A549 treated with GW870086 at 1 μM for 4 hours (cell line): ENCODE measurements at places on chromosomes 3 and 15. TPM values are rescaled to one million over a fixed set of nuclear protein-coding genes. Genes with fewer than 3 reads are reported as not detected.

Gene SNTN
- total RNA-seq, result not detected in 5 replicates

Gene TM4SF1
- 890 to 1,500 TPM (median 1,132 TPM) in 5 replicates for total RNA-seq

Gene CILP
- 0.17 to 0.23 TPM (median 0.21 TPM) in 5 replicates for total RNA-seq

Gene AMOTL2
- total RNA-seq, result 44.5 to 49.0 TPM (median 45.7 TPM) in 5 replicates

Gene MCF2L2
- total RNA-seq, result 0.07 to 0.55 TPM (median 0.13 TPM) in 4 of 5 replicates, not detected in the other

Gene RUVBL1
- total RNA-seq, result 95.1 to 103 TPM (median 102 TPM) in 5 replicates

Gene C3orf22
- not detected in 5 replicates for total RNA-seq

Gene ISG20
- total RNA-seq, result 38.6 to 46.7 TPM (median 41.7 TPM) in 5 replicates

Gene SELENOK
- 19.4 to 26.1 TPM (median 21.8 TPM) in 5 replicates for total RNA-seq

Gene SORD
- total RNA-seq, result 30.5 to 36.1 TPM (median 32.7 TPM) in 5 replicates

Gene ST8SIA2
- total RNA-seq, result 0.37 to 0.67 TPM (median 0.52 TPM) in 5 replicates

Gene IL17RB
- total RNA-seq, result 0.71 to 1.2 TPM (median 0.96 TPM) in 5 replicates

Gene DNASE1L3
- 0.35 TPM in 1 of 5 replicates, not detected in the others for total RNA-seq

Gene GRK7
- total RNA-seq, result not detected in 5 replicates

Gene GXYLT2
- total RNA-seq, result 0.82 to 2.1 TPM (median 1.4 TPM) in 5 replicates

Gene IGF1R
- total RNA-seq, result 39.1 to 53.3 TPM (median 52.2 TPM) in 5 replicates

Gene CD96
- total RNA-seq, result not detected in 5 replicates

Gene MST1R
- 5.4 to 8.4 TPM (median 7.7 TPM) in 5 replicates for total RNA-seq

Gene ESYT3
- 0.54 to 0.94 TPM (median 0.70 TPM) in 5 replicates for total RNA-seq

Gene PRC1
- total RNA-seq, result 181 to 221 TPM (median 207 TPM) in 5 replicates

Gene ZNF80
- not detected in 5 replicates for total RNA-seq

Gene NRG4
- total RNA-seq, result 0.29 to 1.1 TPM (median 0.54 TPM) in 5 replicates

Gene SENP2
- 16.9 to 20.8 TPM (median 19.3 TPM) in 5 replicates for total RNA-seq
